NCI-H510A (cell line): ENCODE measurements at places on chromosomes 3 and 15.

DNA sequence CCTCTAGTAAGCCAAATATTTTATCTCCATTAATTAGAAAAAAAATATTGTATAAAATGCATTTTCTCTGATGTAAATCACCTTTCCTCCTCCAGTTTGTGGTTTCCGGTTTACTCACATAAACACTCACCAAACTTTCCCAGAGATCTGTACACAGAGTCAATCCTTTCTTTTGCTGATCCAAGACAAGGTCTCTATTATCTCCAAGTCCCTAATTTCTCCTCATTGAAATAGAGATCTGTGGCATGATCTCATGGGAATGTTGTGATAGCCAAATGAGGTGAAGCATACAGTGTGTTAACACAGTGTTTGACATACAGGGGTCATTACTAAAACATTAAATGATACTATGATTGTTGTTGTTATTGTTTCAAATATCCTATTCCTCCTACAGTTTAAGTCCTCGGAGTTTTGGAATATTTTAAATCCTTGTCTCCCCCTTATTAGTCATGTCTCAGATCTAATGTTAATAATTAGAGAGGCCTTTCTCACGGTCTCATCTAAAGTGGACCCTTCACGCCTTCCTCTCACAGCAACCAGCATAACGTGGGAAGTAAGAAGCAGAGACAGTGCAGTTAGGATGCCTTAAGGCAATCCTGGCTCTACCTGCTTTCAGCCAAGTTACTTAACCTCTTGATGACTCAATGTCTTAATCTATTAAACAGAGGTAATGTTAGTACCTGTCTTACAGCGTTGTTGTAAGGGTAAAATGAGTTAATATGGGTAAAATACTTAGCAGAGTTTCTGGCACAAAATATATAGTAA lies 333.3 kb downstream of the GRM7 start:
- no peak for DNase-seq

DNA sequence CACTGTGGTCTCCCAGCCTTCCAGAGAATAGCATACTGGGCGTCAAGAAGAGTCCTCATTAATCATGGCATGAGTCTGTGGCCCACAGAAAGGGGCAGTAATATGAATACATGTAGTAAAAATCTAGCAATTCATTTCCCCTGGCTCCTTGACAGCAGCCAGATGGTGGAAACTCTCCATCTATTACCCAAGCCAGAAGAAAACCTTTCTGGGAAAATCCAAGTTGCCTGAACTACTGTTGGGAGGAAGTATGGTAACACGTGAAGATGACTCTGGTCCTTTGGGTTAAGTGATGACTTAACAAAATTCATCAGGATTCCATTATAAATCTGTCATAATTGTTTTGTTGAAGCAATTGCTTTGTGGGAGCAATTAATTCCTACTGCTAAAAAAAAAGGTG lies 530.5 kb downstream of the FHIT start:
- DNase-seq = no peak

- DNase-seq = no peak
These were observed 660.8 kb downstream of the MECOM start for GRCh38 chr3:169002689-169003088.

DNA sequence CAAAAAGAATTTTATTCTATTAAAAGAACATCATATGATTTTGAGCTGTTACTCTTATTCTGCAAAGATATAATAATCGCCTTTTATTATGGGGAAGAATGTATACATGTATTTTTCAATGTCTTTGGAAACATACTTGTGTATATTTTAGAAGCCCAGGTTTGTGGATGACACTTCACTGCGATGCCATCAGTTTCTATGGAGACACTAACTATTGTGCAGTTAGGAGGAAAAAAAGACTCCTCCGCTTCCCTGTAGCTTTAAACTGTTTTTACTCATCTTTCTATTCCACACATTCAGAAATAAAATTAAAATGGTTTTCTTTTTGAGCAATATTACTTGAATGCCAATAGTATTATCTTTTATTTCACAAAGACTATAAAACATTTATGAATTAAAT lies 305.0 kb downstream of the NLGN1 start:
- DNase-seq = no peak

GRCh38 chr3:47849699-47850563 lies 47.0 kb downstream of the DHX30 start:
- no peak for DNase-seq

GRCh38 chr3:119891944-119892721 lies 110.2 kb downstream of the NR1I2 start:
- DNase-seq = no peak

DNA sequence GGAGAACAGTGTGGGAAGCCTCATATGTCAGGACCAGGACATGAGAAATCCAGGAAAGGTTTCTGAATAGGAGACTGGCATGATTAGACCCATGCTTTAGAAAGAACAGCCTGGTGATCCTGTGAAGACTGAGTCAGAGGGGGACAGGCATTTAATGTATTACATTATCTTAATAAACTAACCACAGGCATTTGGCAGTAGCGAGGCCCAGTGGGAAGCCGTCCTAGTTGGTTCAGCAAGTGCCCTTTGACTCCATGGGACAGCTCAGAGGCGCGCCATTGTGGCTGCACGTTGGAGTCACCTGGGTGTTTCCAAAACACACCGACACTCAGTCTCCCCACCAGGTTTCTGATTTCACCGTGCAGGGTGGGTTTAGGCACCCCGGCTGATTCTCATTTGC lies 90.5 kb upstream of the DGKG start:
- no peak for DNase-seq

GRCh38 chr3:84963137-84963536 lies 4.3 kb downstream of the CADM2 start:
- DNase-seq = no peak

DNA sequence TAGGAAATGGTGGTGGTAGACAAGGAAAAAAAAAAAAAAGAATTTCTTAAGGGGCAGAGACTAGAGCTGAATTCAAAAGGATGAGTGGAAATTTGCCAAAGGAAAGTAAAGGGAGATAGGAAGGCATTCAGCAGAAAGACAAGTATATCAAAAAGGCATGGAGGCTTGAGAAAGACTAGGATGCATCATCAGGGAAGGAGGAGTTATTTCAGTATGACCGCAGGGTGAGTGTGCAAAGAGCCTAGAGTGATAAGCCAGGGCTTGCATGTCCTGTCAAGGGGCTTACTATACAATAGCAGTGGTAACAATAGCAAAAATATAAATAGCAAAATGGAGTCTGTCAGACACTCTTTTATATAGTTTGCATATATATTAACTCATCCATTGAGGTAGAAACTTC lies 112.0 kb downstream of the FRMD4B start:
- no peak for DNase-seq

- DNase-seq = no peak
These were observed 7.1 kb downstream of the ATP2C1 start for GRCh38 chr3:130900959-130901358.

DNA sequence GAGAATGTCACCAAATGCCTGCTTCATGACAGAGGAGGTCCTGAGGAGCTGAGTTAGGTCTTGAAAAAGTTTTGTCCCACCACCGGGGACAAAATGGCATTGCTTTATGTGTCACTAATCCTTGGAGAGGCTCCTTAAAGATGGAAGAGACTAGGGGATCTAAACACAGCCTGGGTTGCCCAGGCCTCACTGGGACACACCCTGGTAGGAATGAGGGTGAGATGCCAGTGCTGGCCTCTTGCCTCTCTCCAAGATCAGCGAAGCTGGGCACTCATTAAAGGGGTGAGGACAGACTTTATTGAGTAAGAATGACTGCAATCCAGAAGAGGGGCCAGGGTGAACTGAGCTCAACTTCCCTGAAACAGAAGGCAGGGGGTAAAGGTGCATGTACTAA lies 58.5 kb upstream of the KLF13 start:
- DNase-seq = no peak

DNA sequence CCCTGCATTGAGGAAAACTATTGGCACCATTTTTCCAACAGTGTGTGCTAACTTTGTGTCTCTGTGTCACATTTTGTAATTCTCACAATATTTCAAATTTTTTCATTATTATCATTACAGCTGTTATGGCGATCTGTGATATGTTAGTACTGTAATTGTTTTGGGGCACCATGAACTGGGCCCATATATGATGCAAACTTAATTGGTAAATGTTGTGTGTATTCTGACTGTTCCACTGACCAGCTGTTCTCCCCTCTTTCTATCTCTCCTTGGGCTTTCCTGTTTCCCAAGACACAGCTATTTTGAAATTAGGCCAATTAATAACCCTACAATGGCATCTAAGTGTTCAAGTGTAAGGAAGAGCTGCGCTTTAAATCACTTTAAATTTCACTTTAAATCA lies 2.2 kb upstream of the CYP8B1 start:
- no peak for DNase-seq

DNA sequence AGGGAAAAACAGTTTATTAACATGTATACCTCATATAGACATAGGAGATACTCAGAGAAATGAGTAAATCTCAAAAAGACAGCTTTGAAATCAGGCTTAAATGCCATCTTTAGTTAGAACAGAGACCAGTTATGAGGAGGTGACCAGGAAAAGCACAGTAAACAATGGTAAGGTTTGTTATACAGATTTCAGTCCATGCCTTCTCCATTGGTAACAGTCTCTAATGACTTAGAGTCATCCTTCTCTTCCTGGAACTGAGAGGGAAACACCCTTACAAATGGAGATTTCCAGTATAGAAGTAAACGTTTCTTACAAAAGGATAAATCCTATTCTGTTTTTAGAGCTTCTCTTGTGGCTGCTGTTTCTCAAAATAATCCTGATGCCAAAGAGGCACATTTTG lies 476.3 kb upstream of the NAALADL2 start:
- DNase-seq = no peak

GRCh38 chr15:50260969-50261496 lies 4.5 kb downstream of the HDC start:
- no peak for DNase-seq

DNA sequence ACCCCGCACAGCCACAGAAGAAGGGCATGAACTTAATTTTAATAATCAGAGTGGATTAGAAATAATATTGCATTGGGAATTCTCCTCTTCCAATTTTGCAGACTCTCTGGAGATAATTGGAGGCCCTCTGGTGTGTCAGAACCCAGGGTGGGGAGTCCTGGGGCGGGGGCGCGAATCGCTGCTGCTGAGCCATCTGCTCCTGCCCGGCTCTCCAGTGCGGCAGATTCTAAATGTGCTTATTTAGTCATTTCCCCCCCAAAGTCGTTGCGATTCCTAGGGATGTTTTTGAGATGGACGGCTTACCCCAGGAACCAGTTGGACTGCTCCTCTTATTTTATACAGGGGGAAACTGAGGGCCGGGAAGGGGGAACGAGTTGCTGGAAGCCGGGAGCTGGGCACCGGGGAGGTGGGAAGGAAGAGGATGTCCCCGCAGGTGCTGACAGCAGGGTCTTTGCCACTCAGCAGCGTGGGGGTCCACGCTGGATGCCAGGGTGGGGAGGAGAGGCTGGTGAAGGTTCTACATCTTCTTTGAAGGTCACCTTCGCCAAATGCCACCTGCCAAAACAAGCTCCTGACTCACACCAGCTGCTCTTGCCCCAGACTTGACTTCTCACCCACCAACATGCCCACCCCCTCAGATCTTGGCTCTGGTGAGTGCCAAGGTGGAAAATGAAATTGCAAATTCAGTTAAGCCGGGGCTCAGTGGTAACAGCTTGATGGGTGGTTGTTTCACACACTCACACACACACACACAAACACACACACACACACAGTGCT lies 91.3 kb upstream of the PRR23E start:
- DNase-seq = no peak

DNA sequence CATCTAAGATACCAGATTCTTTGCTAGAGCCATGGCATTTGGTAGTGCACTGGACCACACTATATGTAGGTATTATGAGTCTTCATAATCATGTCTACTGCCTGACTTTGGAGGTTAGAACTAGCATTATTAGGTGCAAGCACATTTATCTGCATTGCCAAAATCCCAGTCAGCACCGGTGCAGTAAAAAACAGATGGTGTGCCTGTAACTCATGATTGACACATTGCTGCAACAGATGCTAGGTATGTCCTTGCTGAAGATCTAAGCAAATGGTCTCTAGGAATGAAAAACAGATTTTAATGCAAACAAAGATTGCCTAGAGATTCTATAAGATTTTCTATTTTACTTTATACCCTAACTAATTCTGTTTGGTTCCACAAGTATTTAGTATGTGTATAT lies 47.7 kb downstream of the MYO5A start:
- DNase-seq = no peak

GRCh38 chr15:72591361-72591760 lies 63.1 kb upstream of the GOLGA6B start:
- no peak for DNase-seq

- peak; percentile 14 for DNase-seq
These were observed 1.0 kb upstream of the PCBP4 start for GRCh38 chr3:51968170-51968775.

DNA sequence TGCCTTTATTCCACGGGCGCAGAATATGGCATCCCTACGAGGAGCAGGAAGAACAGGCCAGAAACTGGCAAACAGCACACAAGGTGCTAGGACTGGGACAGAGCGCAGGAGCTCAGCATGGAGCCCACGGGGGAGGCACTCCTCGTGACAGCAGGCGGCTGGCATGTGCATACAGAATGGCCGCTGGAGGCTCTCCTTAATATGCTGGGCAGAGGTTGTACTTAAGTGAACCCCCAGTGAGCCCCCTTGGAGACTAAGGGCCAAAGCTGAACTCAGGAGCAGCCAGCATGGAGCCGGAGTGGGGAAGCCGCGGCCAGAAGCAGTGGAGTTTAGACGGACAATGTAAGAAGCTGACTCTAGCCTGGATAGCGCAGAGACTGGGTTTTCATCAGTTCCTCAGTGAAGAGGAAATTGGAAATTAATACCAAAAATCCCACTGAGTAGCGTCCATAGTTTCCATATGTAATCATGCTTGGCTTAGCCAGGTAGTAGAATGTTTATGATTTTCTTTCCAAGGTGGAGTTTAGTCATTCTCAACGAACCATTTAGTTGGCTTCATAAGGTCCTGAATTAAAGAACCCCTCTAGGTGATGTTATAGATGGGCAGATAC lies 69.4 kb downstream of the EPHB3 start:
- no peak for DNase-seq

GRCh38 chr15:45136378-45136764 lies 6.6 kb downstream of the DUOX1 start:
- no peak for DNase-seq

DNA sequence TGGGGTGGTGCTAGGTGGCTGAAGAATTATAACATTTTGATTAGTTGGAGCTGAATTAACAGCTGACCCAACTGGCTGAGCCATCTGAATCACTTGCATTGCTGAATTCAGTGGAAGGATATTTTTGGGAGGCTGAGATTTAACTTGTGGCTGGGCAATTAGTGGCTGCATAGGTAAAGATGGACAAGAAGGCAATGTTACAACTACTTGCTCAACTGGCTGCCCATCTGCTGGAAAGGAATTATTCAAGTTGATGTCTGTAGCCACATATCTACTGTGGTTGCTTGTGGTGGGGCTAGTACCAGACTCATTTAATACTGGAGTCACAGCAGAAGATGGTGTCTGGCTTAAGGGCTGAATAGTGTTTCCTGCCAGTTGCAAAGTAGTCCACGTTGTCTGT lies 36.4 kb downstream of the USF3 start:
- no peak for DNase-seq
